SJSA1 (cell line): ENCODE measurements at places on chromosomes 4 and X. TPM values are rescaled to one million over a fixed set of nuclear protein-coding genes. Genes with fewer than 3 reads are reported as not detected.

- no peak for DNase-seq
These were observed 22.6 kb upstream of the PHF8 start for GRCh38 chrX:54066841-54067240.

GRCh38 chr4:121597346-121597934 is 99.3 kb downstream of the ANXA5 start:
- DNase-seq = no peak

DNA sequence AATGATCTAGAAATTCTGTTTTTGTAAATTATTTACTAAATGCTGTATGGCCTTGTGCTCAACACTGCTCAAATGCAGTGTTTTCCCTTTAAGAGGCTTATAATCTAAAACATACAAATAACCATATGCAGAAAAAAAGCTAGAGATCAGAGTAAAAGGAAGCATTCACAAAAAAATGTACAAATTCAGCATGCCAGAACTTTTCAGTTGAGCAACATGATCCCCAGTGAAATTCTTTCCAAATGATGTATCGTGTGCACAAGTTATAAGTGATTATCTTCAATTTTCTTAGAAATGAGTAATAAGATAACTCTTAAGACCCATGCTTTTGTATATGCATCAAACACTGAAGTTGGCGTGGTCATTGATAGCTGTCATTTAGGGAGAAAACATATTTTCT is 5.0 kb downstream of the GPC3 start:
- no peak for DNase-seq

DNA sequence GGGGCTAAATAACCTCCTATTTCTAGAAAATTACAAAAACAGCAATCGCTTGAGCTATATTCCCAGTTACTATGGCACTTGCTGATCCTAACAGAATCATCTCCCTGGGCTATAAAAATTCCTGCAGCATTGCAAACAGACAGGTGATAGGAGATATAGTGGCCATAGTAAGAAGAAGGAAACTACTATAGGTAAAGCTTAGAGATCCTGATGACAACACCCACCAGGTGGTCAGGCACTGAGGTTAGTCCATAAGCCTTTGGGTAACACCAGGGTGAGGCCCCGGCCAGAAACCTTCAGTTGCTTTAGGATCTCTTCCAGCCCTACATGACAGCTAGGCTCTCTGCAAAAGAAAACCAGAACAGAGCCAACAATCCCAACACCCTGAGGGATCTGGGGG is 197.9 kb upstream of the PPP1R2C start:
- no peak for DNase-seq

The LANCL3 gene
- total RNA-seq = 0.03 TPM in 1 of 2 replicates, not detected in the other

The SPP1 gene
- total RNA-seq = 2.7 and 3.6 TPM in 2 replicates
